ENCODE measurements at places on chromosomes 12 and 14.
A peak's percentile ranks its signal among the peaks of the same experiment; 100 is the strongest.

GRCh38 chr14:54502602-54503001 is 7.1 kb upstream of the CGRRF1 start:
- no peak for DNase-seq

DNA sequence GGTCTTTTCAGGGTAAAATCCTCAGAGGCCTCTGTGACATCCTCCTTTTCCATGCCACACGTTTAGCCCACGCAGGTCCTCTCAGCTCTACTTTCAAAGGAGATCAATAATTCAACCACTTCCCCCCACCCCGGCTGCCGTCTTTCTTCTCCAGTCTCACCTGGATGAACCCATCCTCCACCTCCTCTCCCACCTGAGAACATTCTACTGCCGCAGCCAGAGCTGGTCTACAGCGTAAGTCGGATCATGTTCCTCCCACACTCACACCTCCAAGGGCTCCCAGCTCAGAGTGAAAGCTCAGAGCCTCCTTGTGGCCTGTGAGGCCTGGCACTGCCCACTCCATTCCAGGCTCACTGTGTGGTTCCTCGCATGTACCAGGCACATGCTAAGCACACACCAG is 246.6 kb downstream of the CHST11 start:
- DNase-seq, result no peak

GRCh38 chr14:77116172-77116817 is 18.2 kb downstream of the CIPC start:
- DNase-seq, result no peak

DNA sequence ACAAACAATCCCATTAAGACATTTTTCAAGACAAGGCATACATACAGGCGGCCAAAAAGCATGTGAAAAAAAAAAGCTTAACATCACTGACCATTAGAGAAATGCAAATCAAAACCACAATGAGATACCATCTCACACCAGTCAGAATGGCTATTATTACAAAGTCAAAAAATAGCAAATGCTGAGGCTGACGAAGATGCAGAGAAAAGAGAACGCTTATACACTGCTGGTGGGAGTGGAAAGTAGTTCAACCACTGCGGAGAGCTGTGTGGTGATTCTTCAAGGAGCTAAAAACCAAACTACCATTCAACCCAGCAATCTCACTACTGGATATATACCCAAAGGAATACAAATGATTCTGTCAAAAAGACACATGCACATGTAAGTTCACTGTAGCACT is 216.7 kb downstream of the FOXG1 start:
- no peak for DNase-seq

- peak; percentile 63 for DNase-seq
Measured at GRCh38 chr14:100587086-100587762, at the start of gene BEGAIN. TSS of gene BEGAIN (minus strand) at chr14:100587417. CDS start at chr14:100587290, 127 bp downstream.

- DNase-seq, result peak; percentile 27
Measured at GRCh38 chr12:6914246-6914946, at the start of gene ENO2. TSS of gene ENO2 (plus strand) at chr12:6914580. CDS start at chr12:6915833, 1,253 bp downstream.

DNA sequence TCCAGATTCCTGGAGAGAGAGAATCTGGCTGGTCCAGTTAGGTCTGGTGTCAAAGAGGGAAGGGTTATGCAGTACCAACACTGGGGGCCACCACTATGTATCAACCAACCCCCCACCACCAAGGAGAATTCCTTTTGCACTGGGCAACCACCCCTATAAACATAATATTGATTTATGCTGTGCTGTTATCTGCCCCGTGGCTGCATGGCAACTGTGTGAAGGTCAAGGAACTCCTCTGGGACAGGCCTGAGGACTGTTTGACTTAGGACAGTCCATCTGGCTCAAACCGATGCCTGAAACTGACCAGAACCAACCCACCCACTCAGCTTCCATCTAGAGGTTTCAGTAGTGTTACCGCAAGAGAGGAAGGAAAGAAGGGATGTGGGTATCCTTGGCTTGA is 20.5 kb downstream of the PLEKHH1 start:
- no peak for DNase-seq

GRCh38 chr12:6699989-6700645 is 498 bp downstream of the PIANP start:
- DNase-seq, result no peak
